ENCODE measurements at places on chromosomes 11 and 22.

GRCh38 chr11:3773180-3773579, 24.2 kb downstream of the NUP98 start:
- DNase-seq: no peak

GRCh38 chr22:23100124-23100801, 29.9 kb downstream of the GNAZ start:
- no peak for DNase-seq

GRCh38 chr11:73388265-73389133, 12.3 kb downstream of the RELT start:
- no peak for DNase-seq

- no peak for DNase-seq
Observed at GRCh38 chr22:27984001-27984695, 65.1 kb upstream of the PITPNB start.

DNA sequence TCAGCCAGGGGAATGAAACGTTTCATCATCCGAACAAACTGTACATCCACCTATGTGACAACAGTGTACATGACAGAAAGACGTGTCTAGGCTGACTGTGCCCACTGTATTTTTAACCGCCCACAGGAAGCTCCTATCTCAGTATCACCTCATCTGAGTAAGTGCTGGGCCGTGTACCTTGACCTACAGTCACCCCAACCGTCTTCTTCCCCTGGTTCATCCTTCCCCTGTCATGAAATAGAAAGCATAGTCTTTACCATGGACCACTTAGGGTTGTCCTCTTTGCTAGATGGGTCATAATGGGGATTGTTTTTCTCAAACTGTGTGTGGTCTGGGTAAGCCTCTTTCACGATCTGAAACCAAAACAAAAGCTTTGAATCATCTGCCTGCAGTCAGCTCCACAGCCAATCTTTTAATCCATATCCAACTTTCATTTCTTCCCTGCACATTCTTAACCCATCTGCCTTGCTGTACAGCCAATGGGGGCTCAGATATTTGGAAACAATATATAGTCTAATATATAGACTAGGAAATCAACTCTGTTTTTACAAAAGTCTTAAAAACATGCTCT, 4.2 kb downstream of the THYN1 start:
- no peak for DNase-seq

- DNase-seq: peak; percentile 79
Observed at GRCh38 chr11:74397501-74398243, 561 bp downstream of the PGM2L1 start.

GRCh38 chr11:13000721-13001120, 8.4 kb upstream of the RASSF10 start:
- DNase-seq: no peak

GRCh38 chr22:31922534-31922933, 21.8 kb upstream of the YWHAH start:
- no peak for DNase-seq

GRCh38 chr11:60923326-60923725, 934 bp upstream of the TMEM132A start:
- no peak for DNase-seq

GRCh38 chr11:78050964-78051831, 12.5 kb upstream of the THRSP start:
- DNase-seq: no peak

- no peak for DNase-seq
Observed at GRCh38 chr22:30228509-30229359, 17.8 kb downstream of the LIF start.

- DNase-seq: no peak
Observed at GRCh38 chr11:42112866-42113265, 653.4 kb upstream of the LRRC4C start.

GRCh38 chr22:20173772-20174171, 22.9 kb upstream of the CCDC188 start:
- DNase-seq: peak; percentile 17

- no peak for DNase-seq
Observed at GRCh38 chr11:2311353-2312133, 9.7 kb downstream of the TSPAN32 start.

DNA sequence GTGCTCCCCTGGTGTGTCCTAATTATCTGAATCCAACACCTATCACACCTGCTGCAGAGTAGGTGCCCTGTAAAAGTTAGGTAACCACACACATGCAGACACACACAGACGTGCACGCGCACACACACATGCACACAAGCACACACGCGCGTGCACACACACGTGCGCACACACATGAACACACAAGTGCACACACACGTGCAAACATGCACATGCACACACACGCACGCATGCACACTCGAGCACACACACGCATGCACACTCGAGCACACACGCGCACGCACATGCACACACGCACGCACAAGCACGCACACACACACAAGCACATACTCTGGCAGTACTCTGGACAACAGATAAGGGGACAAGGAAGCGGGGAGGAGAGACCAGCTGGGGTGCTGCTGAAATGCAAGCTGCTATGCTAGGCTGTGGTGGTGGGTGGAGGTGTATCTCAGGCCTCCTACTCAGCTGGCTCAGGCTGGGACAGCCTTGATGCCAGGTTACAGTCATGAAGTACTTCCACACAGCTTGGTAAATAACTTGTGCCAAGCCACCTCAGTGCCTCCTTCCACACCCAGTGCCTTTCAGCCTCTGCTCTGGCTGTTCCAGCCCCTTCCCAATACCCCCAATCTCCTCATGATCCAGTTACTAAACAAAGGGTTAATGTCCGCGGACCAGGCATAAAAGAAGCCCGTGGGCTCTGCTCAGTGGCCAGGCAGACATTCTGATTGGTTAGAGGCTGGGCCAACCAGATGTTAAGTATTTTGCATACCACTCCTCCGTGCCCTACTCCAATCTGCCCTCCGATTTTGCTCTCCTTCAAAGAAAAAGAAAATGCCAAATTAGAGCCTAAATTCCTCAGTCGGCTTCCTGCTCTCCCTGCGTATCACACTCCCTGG, 374.1 kb downstream of the TENM4 start:
- no peak for DNase-seq

- no peak for DNase-seq
Observed at GRCh38 chr11:28684011-28684586, 575.9 kb downstream of the METTL15 start.

- DNase-seq: no peak
Observed at GRCh38 chr11:109822436-109823102, 270.6 kb upstream of the ZC3H12C start.

- no peak for DNase-seq
Observed at GRCh38 chr11:128660947-128661346, 32.9 kb upstream of the FLI1 start.

- peak; percentile 22 for DNase-seq
Observed at GRCh38 chr11:48001438-48002021, 21.2 kb downstream of the PTPRJ start.

- peak; percentile 31 for DNase-seq
Observed at GRCh38 chr11:114080219-114080618, 20.7 kb downstream of the ZBTB16 start.

DNA sequence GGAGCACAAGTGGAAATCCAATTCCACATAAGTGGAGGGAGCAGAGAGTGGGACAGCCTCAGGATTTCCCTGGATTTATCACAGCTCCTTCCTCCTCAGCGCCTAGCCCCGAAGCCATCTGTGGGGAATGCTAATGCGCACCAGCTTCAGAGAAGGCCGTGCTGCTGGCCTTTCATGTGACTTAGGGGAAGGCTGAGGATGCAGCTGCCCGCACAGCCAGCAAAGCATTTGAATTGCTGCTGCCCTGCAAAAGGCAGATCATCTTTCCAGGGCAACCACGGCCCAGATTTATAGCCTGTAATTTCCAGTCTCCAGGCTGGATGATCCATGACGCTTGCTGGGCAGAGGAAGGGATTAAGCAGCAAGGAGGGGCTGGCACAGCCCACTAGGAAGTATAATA, 29.9 kb downstream of the SYN3 start:
- no peak for DNase-seq

DNA sequence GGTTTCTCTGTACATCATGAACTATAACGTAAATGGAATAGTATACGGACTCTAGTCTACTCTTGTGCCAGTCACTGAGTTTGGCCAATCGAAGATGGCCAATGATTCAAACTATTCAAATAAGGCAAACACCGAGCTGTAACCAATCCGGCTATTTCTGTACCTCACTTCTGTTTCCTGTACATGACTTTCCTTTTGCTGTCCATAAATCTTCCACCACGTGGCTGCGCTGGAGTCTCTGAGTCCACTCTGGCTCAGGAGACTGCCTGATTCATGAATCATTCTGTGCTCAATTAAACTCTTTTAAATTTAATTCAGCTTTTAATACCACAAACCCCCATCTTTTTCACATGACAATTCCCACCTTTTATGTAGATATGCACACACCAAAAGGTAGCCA, 1.5 kb upstream of the JAML start:
- DNase-seq: no peak

- DNase-seq: no peak
Observed at GRCh38 chr22:38950527-38951295, 6.7 kb upstream of the APOBEC3A start.

DNA sequence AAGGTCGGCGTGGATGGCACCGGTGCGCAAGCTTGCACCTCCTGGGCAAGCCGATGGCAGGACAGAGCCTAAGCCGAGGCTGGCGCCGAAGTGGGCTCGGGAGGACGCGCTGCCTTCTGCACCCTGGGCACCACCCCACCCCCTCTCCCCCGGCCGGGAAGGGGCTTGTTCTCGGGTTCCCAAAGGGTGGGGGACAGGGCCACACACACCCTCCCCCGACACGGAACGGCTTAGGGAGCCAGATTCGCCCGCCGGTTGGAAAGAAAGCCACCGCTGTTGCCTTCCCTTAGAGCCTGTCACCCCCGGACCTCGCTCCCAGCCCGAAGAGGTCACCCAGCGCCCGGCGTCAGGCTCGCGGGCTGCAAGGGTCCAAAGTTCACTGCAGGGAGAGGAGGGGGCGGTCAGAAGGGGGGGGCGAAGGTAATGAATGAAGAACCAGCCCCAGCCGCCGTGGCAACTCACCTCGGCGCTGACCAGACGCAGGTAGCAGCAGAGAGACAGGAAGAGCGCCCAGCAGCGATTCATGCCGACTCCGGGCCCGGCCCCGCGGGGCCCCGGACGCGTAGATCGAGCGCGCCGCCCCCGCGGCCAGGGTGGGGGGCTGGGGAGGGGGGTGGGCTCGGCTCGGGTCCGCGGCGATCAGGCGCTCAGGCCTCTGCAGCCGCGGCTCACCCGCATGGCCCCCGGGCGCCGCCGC, 1.2 kb downstream of the PDGFB start:
- DNase-seq: no peak

- DNase-seq: no peak
Observed at GRCh38 chr22:19172213-19173046, 6.1 kb downstream of the SLC25A1 start.
